ENCODE measurements at places on chromosomes 2 and 18. TPM values are rescaled to one million over a fixed set of nuclear protein-coding genes. Genes with fewer than 3 reads are reported as not detected.

Gene PFN4
- total RNA-seq: not detected

Gene WDR12
- total RNA-seq: 174 TPM

Gene HES6
- 3.5 TPM for total RNA-seq

Gene ACVR1C
- total RNA-seq: 0.99 TPM

Gene FSIP2
- total RNA-seq: not detected
